ENCODE measurements at places on chromosomes 13 and 19.

DNA sequence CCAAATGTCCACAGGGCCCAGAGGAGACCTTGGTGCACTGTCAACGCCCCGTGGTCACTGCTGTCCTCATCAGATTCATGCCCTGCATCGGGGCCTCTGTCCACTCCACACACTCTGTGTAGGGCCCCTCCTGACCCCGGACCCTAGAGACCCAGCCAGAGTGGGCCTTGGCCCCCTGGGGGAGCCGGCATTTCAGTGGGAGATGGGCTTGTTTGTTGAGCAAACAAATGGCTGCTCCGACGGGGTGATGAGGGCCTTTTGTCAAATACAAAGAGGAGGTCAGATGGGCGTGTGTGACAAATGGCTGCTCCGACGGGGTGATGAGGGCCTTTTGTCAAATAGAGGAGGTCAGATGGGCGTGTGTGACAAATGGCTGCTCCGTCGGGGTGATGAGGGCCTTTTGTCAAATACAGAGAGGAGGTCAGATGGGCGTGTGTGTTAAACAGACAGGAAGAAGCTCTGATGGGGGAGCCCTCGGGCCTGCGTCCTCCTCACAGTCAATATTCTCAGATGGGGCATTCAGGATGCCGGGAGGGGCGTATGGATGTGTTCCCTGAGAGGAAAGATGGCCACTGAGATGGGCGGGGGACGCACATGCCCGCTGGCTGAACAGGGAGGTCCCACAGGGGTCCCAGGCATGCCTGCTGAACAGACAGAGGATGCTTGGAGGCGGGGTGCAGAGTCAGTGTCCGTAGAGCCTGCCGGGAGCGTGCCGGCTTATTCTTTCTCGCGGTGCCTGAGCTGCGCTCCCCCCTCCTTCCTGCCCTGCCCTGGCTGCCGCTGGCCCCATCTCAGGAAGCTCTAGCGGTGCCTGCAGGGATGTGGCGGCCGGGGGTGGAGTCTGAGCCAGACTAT is 36.3 kb downstream of the SMIM24 start:
- DNase-seq = no peak

GRCh38 chr13:45564133-45564776 is 51.3 kb downstream of the ERICH6B start:
- no peak for DNase-seq

DNA sequence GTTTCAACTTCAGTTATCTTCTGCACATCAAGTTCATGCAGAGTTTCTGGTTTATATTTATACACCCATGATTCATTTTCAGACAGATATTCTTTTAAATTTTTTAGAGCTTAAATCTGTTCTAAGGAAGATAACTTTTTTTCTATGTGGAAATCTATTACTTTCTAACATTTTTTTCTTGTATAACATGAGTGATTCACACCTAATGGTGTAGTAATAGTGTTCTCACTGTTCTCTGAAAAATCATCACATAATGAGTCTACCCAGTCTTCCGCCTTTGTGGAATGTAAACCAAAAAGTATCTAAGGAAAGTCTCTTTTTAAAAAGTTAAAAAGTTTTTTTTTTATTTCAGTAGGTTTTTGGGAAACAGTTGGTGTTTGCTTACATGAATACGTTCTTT is 70.8 kb downstream of the FNDC3A start:
- DNase-seq = no peak

DNA sequence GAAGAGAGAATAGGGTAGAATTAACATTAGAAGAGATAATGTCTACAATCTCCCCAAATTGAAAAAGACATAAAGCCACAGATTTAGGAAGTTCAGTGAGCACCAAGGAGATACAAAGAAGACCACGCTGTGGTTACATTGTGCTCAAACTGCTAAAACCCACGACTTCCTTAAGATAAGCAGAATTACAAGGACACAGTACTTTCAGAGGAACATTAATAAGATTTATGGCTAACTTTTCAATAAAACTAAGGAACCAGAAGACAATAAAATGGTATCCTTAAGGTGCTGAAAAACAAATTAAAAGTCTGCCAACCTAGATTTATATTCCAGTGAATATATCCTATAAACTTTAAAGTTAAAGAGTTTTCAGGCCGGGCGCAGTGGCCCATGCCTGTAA is 7.4 kb upstream of the IL17D start:
- no peak for DNase-seq

DNA sequence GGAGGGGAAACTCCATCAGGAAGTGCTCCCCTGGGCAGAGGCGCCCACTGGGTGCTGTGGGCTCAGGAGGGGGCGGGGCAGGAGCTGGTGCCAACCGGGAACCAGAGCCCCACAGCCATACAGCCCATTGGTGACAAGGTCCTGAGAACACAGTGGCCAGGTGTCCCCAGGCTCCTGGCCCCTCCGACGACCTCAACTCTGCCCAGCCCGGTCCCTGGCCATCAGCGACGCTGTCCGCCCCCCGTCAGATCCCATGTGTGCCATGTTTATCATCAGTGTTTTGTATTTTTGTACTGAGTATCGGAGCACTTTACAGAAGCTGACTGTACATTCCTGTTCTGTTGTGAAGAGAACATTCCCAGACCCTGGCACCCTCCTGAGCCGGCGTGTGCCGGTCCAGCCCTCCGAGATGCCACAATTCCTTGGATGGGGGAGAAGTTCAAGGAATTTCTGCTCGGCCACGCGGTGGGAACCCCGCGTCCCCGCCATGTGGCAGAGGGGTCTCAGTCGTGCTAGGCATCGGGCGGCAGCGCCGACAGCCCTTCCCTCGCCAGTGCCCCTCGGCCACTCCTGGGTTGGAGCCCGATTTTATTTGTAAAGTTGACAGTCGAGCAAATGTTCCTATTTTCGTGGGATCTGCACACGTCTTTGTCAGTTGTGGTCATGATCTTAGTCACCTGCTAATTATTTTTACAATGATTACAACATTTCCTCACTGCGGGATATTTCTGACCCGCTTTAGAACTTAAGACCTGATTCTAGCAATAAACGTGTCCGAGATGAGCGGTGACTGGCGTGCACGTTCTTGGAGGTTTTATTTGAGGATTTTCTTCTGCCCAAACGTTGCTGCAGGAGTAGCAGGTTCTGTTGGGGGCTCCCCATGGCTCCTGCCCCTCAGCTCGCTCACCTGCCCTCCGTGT is 16.9 kb downstream of the PEX11G start:
- DNase-seq = no peak

GRCh38 chr19:30153326-30154210 is 211.5 kb downstream of the URI1 start:
- no peak for DNase-seq

Data from activated CD8-positive, alpha-beta memory T cell treated with anti-CD3 and anti-CD28 coated beads, Interleukin-2, amount 50 U/mL, for 4 hours (primary cell).